ENCODE measurements at places on chromosomes 7 and 10.

DNA sequence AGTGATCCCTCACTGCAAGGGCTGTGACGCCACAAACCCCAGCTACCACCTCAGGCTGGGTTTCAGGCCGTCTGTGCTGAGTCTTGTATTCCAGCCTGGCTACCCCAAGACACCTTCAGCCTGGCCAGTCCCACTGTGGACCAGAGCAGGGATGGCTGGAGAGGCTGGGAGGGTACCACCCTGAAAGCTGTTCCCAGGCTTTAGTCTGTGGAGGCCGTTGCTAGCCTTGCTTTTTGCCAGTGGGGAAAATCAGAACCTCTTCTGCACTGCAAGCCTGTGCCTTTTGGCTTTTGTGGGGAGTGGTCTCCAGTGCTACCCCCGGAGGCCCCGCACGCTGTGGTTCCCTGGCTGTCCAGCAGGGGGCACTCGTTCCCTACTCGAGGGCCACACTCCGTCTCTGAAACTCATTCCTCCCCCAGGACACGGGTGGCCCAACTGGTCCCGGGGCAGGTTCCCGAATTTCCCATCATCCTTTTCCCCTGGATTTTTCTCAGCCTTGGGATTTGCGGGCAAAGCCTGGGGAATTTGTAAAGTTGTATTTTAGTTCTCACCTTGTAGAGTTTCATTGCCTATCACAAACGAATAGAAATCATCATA, 128.4 kb upstream of the BTBD16 start:
- DNase-seq = no peak

DNA sequence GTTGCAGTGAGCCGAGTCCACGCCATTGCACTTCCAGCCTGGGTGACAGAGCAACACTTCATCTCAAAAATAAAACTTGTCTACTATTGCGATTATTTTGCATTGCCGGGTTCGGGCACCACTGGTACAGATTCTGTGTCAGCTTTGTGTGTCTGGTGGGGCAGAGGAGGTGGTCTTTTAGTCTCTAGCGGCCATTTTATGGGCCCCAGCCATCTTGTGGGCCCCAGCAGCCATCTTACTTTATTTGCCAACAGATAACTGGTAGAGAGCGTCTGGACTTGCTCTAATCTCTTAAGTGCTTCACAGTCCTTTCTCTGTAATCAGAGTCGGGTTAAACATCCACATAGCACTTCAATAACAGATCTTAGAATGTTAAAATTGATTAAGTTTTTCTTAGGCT, 4.9 kb downstream of the BUD23 start:
- DNase-seq = no peak

DNA sequence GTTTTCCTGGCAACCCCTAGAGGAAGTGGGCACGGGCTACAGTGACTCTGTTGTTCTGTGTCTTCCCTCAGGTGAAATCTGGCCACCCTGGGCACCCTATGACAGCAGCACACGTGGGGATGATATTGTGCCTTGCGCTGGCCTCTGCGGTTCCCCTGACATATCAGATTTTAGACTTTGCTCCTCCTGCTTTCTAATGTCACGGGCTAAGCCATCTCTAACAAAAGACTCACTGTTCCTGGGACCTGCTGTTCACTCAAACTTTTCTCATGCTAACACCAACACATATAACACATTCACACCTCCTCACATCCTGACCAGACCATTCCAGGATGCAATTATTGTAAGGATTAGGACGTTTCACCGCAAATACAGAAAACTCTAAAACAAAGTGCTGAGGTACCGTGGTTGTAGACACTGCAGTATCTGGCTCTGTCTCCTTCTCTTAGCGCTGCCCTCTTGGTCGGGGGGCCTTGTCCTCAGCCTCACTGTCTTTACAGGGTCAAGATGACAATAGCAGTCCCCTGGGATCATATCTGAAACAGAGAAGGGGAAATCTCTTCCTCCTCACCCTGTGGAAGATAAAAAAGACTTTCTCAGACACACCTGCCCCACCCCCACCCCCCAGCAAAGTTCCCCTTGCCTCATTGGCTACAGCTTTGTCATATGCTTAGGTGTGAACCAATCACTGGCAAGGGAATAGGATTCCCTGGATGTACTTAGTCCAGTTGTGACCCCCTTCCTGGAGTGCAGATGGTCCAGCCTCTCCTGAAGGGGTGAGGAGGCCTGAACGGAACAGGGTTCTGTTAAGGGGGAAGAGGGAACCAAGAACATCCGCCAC, 14.1 kb downstream of the CHN2 start:
- DNase-seq = no peak

DNA sequence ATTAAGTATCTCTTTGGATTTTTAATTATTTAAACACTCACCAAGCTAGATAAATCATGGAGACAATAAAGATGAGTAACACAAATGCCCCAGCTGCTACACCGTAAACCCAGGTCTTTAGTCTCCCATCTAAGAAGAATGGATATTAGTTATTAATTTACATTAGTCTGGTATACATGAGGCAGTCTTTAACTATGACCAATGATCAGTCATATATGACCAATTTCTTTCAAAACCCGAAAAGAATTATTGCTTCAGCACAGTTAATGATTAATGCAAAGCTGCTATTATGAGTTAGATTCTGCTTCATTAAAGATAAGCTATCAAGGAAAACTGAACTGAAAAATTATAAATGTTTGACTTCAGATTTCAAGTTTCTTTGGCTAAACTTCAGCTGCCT, 402.9 kb downstream of the PHF14 start:
- no peak for DNase-seq

- no peak for DNase-seq
Observed at GRCh38 chr10:84348860-84349259, 20.5 kb downstream of the CCSER2 start.

DNA sequence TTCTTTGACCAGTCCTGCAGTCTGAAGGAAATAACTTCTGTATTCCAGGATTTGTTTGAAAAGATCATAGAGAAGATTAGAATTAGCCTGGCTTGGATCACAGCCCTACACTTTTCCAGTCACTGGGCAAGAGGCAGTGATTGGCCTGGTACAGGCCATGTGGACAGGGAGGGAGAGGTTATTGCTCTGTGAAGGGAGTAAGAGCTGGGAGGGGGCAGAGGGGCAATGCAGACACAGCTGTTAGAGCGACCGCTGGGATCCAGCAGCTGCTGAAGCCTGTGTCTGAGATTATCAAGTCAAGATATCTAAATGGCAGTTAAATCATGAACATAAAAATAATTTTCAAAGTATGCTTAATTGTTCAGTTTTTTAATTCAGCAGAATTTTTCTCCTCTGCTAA, 257.3 kb downstream of the SDK1 start:
- DNase-seq = no peak

- DNase-seq = no peak
Observed at GRCh38 chr7:46484906-46485305, 563.8 kb upstream of the IGFBP3 start.

DNA sequence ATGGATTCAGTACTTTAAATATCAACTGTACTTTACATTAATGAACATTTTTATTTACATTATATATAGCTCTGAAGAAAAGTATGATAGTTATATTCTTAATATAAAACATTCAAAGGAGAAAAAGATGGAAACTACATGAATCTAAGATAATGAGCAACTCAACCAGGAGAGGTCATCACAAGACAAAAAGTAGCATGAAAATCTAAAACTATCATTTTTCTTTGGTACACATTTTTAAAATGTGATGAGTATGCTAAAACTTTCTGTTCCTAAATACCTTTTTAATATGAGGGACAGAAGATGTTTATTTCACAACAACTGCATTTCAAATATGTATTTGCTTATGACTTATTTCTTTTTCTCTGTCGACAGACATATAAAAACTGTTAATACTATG, 2.4 kb downstream of the CNTNAP2 start:
- DNase-seq = no peak

- DNase-seq = no peak
Observed at GRCh38 chr7:106591146-106591545, 69.8 kb downstream of the CCDC71L start.

DNA sequence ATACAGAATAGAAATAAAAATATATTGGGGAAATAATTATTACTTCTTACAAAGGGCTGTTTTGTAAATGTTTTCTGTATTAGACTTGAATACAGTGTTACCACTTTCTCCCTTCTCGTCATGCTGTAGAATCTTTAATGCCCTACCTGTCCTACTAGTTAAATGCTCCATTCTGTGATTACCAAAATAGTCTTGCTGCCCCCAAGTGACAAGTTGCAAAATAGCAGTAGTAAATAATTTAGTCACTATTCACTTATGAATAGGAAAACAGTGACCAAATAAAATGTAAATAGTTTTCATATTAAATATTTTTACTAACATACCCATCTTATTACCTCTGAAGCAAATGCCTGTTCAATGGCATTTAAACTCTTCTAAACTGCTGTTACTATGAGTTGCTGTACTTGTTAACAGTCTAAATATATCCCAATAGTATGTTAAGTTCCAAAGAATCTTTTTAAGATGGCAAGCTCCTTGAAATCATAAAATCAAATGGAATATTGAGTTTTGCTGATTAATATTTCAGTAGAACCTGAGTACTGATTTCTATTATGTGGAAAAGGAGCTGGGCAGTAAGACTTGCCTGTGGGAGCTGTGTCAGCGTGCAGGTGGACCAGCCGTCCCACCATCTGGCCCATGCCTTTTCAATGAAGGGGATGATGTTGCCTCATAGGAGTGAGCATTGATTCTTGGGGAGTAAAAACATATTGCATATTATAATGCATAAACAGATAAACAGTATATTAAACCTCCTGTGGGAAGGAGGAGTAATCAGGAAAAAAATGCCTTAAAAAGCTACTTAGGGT, 18.1 kb upstream of the OIT3 start:
- peak; percentile 63 for DNase-seq

DNA sequence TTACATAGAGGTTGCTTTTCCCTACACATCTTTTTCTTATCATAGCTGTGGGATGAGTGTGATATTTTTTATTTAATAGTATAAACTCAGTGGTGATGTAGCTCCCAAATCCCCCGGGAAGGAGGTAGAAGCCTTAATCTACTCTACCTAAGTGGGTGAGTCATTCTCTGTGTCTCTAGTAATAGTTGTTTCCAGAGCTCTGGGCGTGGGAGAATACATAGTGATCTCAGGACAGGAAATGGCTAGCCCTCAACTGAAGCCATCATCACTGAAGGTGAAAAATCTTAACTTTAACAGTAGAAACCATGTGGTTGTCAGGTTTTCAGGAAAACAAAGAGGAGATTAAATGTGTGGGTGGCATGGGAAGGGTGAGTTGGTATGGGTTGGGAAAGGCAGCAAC, 278.4 kb downstream of the ANKRD30A start:
- no peak for DNase-seq

- DNase-seq = no peak
Observed at GRCh38 chr7:16989811-16990413, 108.1 kb upstream of the AGR3 start.

DNA sequence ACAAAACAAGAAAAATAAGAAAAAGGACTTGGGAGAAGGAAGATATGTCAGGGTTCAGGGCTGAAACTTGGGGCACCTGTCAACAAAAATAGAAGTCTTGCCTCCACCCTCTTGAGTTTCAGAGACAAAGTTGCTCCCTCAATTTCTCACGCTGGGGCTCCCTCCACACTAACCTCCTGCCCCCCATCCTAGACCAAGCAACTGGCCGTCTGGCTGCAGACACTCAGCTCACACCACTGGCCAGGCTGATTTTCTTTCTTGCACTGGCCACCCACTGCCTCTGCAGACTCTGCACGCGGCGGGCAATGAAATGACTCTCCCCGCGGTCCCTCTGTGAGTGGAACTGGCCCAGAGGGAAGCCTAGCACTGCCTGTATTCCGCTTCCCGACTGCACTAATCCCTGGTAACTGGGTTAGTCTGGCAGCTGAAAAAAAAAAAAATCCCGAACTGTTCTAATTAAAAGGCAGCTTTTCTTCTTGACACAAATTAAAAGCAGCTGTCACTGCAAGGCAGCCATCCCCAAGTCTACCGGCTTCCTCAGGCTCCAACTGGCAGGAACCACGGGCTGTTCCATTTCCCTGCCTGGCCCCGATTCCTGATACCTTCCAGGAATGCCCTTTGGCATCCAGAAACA, 83.5 kb downstream of the SPDYE5 start:
- no peak for DNase-seq

All from hematopoietic multipotent progenitor cell treated with erythropoietin and hydrocortisone succinate and interleukin-3 and kit ligand, for 8 days (in vitro differentiated cells).